ENCODE measurements at places on chromosomes 2 and 18. TPM values are rescaled to one million over a fixed set of nuclear protein-coding genes. Genes with fewer than 3 reads are reported as not detected.

DNA sequence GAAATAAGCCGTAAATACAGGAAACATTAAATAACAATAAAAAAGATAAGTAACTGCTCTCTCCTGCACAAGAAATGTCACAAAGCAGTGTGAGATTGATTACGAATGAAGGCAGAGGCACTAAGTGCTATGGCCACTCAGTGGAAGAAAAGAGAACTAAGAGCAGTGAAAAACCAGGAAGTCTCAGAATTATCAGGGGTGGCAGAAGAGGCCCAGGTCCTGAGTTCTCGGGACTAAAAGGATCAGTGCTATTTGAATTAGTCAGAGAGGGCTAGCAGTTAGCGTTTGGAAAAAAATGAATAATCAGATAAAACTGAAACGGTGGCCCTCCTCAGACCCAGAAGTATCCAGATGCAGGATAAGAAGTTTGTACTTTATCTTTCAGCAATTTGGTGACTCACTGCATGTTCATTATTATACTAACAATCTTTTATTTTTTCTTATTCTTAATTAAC is 367.1 kb downstream of the ZEB2 start:
- DNase-seq: no peak

- DNase-seq: no peak
These were observed 66.0 kb upstream of the SLC14A2 start for GRCh38 chr18:45549290-45549689.

SERPINB11 gene
- total RNA-seq: not detected

GRCh38 chr2:232597362-232598079 is 35.9 kb upstream of the EFHD1 start:
- no peak for DNase-seq

ALPP gene
- total RNA-seq: not detected

DNA sequence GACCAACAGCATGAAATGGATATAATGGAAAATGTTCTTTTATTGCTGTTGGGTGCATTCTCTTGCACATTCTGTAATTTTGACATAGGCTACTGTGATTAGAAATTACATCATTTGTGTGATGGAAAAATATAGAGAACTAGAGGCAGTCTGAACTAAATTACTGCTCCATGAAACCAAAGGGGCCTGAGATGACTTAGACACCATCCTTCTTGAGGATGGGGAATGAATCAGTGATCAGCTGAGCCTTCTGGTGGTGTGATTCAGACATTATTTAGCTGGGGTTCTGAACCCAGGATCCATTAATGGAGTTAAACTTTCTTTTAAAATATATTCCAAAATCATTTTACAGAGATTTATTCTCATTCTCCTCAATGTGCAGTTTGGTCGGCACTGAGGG is 135.8 kb downstream of the LDLRAD4 start:
- no peak for DNase-seq

DNA sequence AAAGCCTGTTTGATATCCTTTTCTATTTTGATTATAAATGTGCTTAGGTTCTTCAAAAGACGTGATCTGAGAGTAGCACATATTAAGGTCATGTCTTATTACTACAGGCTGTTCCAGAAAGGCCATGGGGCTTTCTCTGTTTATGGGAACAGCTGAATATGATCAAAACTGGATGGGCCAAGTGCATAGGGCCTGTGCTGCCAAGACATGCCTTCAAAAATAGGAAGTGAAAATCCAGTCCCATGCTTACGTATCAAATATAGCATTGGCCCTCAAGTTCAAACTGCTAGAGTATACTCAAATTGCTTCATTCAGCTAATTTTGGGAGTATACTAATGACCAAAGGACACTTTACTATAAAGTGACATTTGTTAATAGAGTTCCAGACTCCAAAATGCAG is 24.1 kb downstream of the SLC25A52 start:
- no peak for DNase-seq

- DNase-seq: no peak
These were observed 79.0 kb downstream of the EDAR start for GRCh38 chr2:108910011-108910431.

- no peak for DNase-seq
These were observed 13.4 kb upstream of the PDIA6 start for GRCh38 chr2:10826026-10826425.

- DNase-seq: no peak
These were observed 75.4 kb upstream of the HNMT start for GRCh38 chr2:137888845-137889244.

ABCG8 gene
- not detected for total RNA-seq

- no peak for DNase-seq
These were observed 583 bp downstream of the HIBCH start for GRCh38 chr2:190318931-190319554.

DNA sequence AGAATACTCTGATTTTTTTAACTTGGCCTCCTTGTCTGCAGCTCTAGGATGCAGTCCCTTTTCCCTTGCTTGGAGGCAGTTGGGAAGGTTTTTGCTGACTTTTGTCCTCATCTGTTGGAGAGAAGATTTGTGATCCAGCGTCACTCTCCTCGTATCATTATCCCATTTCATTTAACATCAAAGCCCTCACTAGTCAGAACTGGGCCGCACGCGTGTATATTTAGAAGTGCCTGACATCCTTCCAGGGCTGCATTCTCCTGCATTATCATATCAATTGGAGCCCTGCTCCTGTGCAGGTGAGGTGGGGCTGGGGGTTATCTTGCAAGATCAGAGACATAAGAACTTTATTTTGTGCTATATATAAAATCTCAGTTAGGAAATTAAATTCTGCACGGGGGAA is 435.1 kb upstream of the HS6ST1 start:
- DNase-seq: no peak

CPO gene
- 0.33 TPM for total RNA-seq

DNA sequence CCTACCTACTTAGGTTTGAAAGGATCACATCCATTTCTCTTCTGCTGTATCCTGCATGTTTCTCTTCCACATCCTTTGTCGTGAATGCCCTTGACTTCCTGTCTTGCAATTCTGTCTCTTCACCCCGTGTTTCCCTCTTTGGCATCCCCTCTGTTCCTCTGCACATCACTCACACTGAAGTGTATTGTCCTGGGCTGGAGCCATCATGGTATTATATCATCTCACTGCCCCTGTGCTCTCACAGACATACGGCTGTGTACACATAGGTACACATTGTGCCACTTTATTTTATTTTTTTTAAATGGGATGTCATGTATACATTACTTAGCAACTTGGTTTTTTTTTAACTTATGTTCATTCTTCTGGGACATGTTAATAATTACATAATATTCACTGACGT is 291.6 kb downstream of the ALPK2 start:
- no peak for DNase-seq

- no peak for DNase-seq
These were observed 32.6 kb downstream of the RBKS start for GRCh38 chr2:27857417-27858172.

DCDC2C gene
- 0.33 TPM for total RNA-seq

DNA sequence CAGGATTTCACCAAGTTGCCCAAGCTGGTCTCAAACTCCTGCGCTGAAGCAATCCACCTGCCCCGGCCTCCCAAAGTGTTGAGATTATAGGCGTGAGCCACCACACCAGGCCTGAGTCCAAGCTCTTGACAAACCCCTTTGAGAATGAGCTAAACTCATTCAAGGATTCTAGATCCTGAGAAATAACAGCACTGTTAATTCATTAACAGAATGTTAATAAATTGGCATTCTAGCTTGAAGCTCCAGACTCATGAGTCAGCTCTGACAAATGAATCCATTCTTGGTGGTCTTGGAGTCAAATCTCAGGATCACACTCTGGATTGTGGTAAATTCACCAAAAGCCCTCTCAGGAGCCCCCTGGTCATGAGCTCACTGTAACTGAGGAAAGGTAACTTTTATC is 1.8 kb downstream of the NARS1 start:
- DNase-seq: no peak

SH2D6 gene
- not detected for total RNA-seq

ALPI gene
- not detected for total RNA-seq

ERMN gene
- total RNA-seq: not detected

DNA sequence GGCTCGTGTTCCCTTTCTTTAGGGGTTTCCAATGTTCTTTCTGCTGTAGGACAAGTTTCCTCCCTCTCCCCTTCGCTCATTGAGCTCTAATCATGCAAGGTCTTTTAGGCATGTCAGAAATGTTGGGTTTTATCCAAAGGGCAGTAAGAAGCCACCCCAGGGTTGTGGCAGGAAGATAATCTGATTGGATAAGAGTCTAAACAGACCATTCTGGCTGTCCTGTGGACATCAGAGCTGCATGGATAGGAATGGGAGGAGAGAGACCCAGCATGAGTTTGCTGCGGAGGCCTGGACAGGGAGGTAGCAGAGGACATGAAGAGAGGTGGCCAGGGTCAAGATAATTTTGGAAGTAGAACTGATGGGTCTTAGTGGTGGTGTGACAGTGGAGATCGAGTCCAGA is 88.2 kb downstream of the ACKR3 start:
- DNase-seq: no peak

DNA sequence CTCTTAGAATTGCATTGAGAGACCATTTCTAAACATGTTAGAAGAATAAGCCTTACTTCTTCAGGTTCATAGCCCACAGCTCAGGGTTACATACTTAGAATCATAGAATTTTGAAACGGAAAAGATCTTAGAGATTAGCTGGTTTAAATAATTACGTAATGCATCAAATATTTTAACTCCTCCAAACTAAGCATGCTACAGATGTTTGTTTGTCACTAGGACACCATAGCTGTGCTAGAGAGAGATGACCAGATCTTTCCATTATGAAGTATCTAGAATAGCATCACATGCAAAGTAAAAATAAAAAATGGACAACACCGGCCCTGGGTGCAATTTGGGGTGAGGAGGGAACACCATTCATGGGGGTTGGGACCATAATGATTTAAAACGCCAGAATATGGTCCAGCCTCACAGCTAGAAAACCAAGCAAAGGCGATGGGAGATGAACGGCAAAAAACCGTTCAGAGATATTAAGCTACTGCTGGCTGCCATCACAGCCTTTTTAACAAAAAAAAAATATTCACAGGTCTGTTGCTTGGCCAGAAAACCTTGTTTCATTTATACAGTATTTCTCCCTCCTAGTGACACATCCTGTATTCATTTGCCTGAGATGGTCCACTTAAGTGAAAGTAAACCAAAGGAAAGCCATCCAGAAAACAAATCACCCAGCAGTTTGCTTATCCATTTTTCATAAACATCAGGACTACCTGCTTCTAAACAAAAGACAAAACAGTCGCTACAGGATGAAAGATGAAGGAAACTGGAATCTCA is 94.2 kb downstream of the EPHA4 start:
- DNase-seq: no peak

DNA sequence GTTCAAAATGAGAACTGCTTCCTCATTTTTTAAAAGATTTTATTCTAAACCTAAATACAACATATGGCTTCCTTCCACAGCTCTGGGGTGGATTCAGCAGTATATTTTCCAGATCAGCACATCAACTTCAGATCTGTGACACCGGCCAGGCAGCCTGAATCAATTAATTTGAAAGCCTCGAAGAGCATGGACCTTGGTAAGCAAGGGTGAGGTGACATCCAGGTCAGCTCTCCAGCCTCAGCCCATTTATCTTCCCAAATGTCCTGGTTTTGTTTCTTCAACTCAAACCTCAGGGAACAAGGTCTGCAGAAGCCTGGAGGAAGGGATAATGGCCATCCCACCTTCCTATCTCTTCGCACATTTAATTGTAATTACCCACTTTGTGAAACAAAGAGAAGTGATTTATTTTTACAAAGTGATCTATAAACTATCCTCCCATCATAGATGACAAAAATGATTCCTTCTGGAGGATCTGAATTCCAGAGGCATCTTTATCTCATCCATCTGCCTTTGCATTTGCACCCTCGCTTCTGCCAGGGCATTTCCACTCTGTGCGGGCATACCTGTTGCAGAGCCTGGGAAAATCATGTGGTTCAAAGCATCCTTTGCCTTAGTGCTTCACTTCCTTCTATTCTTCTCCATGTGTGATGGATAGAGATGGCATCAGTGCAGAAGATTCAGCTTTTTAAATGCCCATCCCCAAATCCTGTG is 489.0 kb upstream of the NRP2 start:
- no peak for DNase-seq

DNA sequence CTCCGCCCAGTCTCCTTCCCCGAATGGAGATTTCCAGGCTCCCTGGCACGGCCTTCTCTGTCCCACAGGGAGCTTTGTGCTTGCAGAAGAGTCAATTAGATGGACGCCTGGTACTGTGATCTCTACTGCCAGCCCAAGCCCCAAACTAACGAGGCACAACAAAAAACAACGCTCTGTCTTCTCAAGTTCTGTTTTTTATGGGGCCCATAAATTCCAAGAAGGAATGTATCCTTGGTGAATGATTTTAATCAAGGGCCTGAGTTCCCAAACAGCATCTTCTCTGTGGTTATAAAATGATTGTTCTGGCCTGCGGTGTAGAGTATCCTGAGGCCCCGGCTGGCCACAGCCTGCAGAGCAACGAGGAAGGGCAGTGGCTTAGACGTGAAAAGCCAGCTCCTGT is 219.5 kb downstream of the CLIP4 start:
- no peak for DNase-seq

GRCh38 chr2:36906277-36906676 is 60.1 kb downstream of the STRN start:
- no peak for DNase-seq

DNA sequence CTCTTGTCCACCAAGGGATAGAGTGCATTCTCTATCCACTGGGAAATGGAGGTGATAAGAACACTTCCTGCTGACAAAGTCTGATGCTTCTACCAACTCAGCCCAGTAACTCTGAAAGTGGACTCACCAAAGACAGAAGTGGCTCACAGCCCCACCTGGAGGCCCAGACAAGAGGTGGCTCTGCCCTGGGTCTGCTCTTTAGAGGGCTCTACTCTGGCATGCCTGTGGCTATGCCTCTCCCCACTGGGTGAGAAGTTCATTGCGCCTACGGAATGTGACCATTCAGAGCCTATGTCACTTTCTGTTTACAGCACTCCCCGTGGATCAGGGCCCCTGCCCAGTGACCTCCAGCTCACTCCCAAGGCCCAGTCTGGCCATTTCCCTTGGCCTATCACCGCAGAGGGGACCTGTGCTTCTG is 13.5 kb upstream of the XDH start:
- DNase-seq: no peak

- peak; percentile 36 for DNase-seq
These were observed 280.5 kb downstream of the AGAP1 start for GRCh38 chr2:235774153-235774870.

GRCh38 chr18:35841283-35841682 is 131.2 kb upstream of the RMP24 start:
- no peak for DNase-seq

GRCh38 chr18:57167617-57168308 is 20.9 kb downstream of the BOD1L2 start:
- DNase-seq: no peak

TMEM247 gene
- not detected for total RNA-seq

GRCh38 chr2:2127467-2127866 is 203.6 kb downstream of the MYT1L start:
- DNase-seq: no peak
